ENCODE measurements at places on chromosomes 4 and X.

DNA sequence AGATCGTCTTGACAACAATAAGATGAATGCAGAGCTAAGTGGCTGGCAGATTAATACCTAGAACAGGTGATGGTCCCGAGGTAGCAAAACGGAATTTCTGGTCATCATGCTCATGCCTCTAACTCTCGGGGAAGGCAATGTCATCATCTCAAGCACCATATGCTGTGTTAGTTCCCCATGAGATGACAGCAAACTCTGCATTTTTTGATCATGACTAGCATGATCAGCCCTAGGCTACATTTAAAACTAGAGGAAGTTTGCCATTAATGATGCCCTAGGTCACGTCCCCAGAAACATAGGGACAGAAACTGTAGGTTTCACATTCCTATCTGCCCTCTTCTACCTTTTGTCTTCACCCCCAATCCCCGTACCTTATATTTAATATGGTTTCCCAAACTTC, 11.6 kb downstream of the LPAR4 start:
- no peak for DNase-seq

- no peak for DNase-seq
Observed at GRCh38 chr4:36676139-36677050, 395.0 kb downstream of the DTHD1 start.

DNA sequence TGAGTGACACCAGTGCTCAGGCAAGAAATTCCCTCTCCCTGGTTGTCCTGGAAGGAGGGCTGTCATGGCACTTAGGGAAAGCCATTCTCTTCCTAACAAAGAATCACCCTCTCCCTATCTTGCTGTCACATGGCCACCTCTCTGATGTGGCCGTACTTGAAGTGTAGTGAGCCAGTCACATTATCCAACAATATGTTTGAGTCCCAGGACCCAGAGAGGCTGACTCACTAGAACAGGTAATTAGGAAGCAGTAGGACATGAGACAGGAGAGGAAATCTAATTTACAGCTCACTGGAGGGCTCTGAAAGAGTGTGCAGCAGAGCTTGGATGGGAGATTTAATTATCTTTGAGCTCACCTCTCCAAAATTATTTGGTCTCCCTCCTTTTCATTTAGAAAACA, 299.1 kb downstream of the ARHGAP24 start:
- no peak for DNase-seq

DNA sequence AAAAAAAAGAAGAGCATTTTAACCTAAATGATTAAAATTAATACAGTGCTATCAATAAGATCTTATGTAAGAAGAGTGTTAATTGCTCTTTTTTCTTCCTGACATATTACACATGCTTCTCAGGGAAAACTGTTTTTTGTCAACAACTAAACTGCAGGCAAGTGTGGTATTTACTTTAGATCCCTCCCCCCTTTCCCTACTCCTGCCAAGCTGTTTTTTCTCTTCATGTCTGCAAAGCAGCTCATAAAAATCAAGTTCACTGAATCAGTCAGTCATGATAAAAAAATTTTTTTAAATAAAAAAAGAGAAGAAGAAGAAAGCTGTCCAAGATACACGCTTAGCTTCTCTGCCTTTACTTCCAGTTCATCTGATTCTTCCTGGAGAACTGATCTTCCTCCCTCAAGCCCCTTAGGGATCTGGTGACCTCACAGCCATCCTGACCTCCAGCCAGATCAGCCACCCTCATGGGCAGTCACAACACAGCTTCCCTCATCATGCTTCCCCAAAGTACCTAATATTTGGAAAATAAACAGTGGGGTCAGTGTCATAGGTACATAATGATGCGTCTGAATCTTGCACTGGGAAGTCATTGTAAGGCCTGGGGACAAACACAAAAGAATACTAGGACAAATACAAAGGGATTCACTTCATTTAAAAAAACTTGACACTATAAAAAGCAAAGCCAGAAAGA, 87.0 kb downstream of the ZNF827 start:
- DNase-seq, result no peak

DNA sequence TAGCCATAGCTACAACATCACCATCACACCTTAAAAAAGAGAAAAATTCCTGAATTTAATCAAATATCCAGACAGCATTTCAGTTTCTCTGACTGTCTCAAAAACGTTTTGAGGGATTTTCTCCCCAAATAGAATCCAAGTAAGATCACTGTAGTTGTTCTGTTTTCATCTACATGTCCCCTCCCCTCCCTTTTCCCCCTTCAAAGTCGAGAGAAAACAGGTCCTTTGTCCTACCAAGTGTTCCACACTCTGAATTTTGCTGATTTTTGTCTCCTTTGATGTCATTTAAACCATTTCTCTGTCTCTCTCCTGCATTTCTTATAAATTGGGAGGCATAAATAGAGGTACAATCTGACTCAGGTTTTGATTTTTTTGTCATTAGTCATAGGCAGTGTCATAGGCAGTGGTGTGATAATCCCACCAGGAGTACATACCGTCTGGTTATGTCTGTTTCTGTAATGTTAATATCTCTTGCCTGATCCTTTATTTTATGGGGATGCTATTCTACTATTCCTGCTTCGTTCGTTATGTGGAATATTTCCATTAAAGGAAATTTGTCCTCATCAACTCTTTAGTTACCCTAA, 348.6 kb downstream of the PTTG2 start:
- DNase-seq, result no peak

DNA sequence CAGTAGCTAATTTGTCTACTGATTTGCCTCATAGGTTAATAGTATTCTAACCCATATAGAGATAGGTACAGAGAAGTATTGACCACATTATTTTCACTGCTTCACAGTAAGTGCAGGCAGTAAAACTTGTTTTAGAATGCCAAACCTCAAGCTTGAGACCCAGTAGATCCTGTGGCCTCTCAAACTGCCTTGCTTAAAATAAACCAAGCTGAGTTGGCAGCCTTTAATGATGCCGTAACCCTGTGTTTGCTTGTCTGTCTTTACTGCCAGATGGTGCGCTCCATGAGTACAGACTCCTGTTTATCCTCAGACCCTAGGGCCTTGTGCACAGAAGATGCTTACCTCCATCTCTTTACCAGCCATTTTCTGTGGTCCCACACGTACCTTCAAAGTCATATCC, 50.8 kb downstream of the ANXA3 start:
- DNase-seq, result no peak
